Endodermal cell (in vitro differentiated cells): ENCODE measurements at places on chromosomes 5 and 9. TPM values are rescaled to one million over a fixed set of nuclear protein-coding genes. Genes with fewer than 3 reads are reported as not detected.

GRCh38 chr9:69740872-69741505, 18.8 kb downstream of the PTAR1 start:
- no peak for DNase-seq
- H3K27me3 ChIP-seq, result no peaks in the 10 kb centered on the region
- H3K27ac ChIP-seq, result no peak overlapping the region
- no peak overlapping the region for H3K4me3 ChIP-seq

NIM1K gene
- total RNA-seq, result 1.0 TPM in 1 of 3 replicates, not detected in the others

DNA sequence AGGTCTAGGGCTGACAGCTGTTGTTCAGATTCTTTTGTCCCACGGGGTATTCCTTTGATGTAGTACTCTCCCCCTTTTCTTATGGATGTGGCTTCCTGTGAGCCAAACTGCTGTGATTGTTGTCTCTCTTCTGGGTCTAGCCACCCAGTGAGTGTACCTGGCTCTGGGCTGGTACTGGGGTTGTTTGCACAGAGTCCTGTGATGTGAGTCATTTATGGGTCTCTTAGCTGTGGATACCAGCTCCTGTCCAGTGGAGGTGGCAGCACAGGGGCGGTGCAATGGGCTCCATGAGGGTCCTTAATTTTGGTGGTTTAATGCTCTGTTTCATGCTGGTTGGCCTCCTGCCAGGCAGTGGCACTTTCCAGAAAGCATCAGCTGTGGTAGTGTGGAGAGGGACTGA, 161.3 kb downstream of the CAVIN4 start:
- no peaks in the 10 kb centered on the region for H3K4me1 ChIP-seq
- H3K36me3 ChIP-seq, result no peaks in the 10 kb centered on the region
- DNase-seq, result peak; percentile 51
- no peak overlapping the region for H3K27ac ChIP-seq
- H3K27me3 ChIP-seq, result no peaks in the 10 kb centered on the region

DNA sequence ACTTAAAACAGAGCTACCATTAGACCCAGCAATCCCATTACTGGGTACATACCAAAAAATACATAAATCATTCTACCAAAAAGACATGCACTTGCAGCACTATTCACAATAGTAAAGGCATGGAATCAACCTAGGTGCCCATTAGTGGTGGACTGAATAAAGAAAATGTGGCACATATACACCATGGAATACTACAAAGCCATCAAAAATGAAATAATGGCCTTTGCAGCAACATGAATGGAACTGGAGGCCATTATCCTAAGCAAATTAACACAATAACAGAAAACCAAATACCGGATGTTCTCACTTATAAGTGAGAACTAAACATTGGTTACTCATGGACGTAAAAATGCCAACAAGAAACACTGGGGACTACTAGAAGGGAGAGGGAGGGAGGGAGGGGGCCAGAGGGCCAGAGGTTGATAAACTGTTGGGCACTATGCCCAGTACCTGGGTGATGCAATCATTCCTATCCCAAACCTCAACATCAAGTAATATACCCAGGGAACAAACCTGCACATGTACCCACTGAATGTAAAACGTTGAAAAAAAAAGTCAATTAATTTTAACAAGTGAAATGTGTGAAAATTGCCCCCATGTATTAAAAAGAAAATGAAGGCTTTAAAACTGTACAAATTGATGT, 24.5 kb upstream of the GPR150 start:
- DNase-seq, result no peak
- no peak overlapping the region for H3K27ac ChIP-seq
- H3K4me3 ChIP-seq, result no peak overlapping the region
- no peaks in the 10 kb centered on the region for H3K4me1 ChIP-seq
- no peaks in the 10 kb centered on the region for H3K27me3 ChIP-seq
- no peaks in the 10 kb centered on the region for H3K36me3 ChIP-seq

GRCh38 chr9:98018347-98018746, 35.2 kb downstream of the ANP32B start:
- no peak for DNase-seq
- H3K27me3 ChIP-seq, result no peaks in the 10 kb centered on the region

GRCh38 chr9:110650991-110651411, 17.6 kb upstream of the MUSK start:
- DNase-seq, result no peak
- H3K27ac ChIP-seq, result no peak overlapping the region
- no peak overlapping the region for H3K4me3 ChIP-seq
- H3K4me1 ChIP-seq, result no peaks in the 10 kb centered on the region
- no peaks in the 10 kb centered on the region for H3K27me3 ChIP-seq

SLC34A1 gene
- not detected in 3 replicates for total RNA-seq

DNA sequence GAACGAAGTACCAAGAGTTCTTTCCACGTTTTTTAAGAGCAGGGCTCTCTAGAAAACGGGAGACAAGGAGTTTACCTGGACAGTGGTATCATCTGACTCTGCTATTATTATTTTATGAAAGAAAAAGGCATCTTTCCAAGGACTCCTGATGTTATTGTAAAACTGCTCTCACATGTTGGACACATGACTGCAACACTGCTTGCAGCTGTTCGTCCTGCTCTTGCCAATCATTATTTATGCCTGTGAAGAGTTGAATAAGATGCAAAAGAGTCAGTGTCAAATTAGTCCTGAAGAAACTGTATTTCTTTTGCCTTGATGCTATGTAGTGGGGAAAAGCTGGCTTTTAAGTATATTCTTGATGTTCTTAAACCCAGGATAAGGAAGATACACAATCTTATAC, 284.5 kb upstream of the PTGER4 start:
- no peak for DNase-seq
- H3K36me3 ChIP-seq, result no peaks in the 10 kb centered on the region
- H3K27ac ChIP-seq, result no peak overlapping the region

- H3K4me3 ChIP-seq, result no peak overlapping the region
- no peaks in the 10 kb centered on the region for H3K36me3 ChIP-seq
- H3K4me1 ChIP-seq, result no peaks in the 10 kb centered on the region
Observed at GRCh38 chr9:79985264-79985663, 413.5 kb downstream of the TLE4 start.

GRCh38 chr9:97529363-97530076, 28.1 kb downstream of the TMOD1 start:
- peaks cover 17% of the 10 kb centered on the region for H3K4me1 ChIP-seq
- H3K27ac ChIP-seq, result no peak overlapping the region
- no peaks in the 10 kb centered on the region for H3K36me3 ChIP-seq
- H3K4me3 ChIP-seq, result no peak overlapping the region
- no peaks in the 10 kb centered on the region for H3K27me3 ChIP-seq

GRCh38 chr5:141529002-141529401, 40.1 kb downstream of the PCDHGC5 start:
- no peak overlapping the region for H3K4me3 ChIP-seq
- peaks cover 89% of the 10 kb centered on the region for H3K36me3 ChIP-seq
- no peak for DNase-seq
- H3K27ac ChIP-seq, result no peak overlapping the region

DNA sequence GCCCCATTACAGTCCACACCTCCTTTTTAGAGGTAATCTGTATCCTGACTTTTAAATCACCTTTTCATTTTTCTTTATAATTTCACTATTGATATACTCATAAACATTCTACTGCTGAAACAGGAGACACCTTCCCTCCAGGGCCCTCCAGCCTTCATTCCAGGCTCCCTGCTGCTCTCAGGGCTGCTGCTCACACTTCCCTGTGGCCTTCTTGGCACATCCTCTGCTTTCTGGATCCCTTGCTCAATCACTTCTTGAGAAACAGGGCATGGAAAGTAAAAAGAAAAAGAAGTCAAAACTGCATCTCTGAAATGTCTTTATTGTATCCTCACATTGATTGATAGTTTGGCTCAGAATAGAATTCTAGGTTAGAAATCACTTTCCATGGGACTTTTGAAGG, 19.3 kb upstream of the WNT8A start:
- peak; percentile 51 for DNase-seq
- peaks cover 7% of the 10 kb centered on the region for H3K27me3 ChIP-seq
- H3K36me3 ChIP-seq, result no peaks in the 10 kb centered on the region
- H3K27ac ChIP-seq, result no peak overlapping the region

DNA sequence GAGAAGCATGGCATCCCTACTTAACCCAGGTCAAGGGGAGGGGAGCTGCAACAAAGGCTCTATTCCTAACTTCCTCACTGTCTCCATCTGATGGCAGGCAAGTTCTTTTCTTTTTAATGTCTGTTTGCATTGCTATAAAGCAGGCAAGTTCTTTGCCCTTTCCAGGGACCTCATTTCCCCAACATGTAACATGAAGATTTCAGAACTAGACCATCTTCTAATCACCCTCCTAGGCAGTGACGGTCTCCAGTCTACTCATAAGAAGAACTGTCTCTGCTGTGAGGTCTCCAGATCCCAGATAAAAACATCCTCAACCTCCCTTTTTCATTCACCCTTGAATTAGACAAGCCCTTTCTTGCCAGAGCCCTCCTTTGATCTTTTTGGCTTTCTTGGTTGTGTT, 42.1 kb downstream of the PPP1R2B start:
- DNase-seq, result no peak
- H3K27ac ChIP-seq, result no peak overlapping the region
- no peaks in the 10 kb centered on the region for H3K36me3 ChIP-seq
- H3K4me3 ChIP-seq, result no peak overlapping the region
- H3K4me1 ChIP-seq, result no peaks in the 10 kb centered on the region

DNA sequence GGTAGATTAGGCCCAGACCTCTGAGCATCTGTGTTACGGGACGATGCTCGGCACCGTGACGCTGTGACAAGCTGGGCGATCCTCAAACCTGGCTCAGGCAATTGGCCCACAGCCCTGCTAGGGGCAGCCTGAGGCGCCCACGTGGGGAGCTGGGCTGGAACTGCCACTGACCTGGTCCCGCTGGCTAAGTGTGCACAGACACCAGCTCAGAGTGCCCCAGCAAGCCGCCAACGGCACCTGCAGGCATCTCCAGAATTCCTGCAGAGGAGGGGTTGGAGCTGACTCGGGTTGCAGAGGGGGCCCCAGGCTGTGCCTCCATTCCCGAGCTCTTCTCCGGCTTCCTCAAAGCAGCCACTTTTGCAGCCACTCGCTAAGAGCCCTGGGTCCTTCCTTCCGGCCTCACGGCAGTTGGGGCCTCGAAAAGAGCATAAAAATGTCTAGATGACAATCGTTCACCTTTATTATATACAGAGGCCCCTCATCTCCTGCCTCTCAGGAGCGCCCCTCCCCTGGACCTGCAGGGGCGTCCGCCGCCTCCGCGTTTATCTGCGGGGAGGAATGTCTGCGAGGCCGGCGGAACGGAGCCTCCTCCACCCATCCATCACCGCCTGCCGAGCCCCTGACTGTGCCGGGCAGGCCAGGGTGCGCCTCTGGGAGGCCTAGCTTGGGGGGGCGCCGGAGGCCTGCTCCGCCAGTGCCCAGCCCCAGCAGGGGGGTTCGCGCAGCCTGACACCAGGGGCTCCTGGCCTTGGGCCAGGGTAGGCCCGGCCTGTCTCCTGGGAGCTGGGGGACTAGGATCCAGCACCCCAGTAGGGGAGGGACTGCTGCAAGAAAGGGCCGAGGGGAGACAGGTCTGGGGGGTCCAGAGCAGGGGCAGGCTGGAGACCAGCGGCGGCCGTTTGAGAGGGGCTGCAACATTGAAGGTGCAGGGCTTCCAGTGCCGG, 144.9 kb downstream of the BARX1 start:
- DNase-seq, result peak; percentile 72
- H3K36me3 ChIP-seq, result no peaks in the 10 kb centered on the region
- no peak overlapping the region for H3K27ac ChIP-seq
- no peak overlapping the region for H3K4me3 ChIP-seq
- H3K4me1 ChIP-seq, result peaks cover 3% of the 10 kb centered on the region

CACFD1 gene
- total RNA-seq, result 26.4 and 30.6 TPM in 2 replicates

DNA sequence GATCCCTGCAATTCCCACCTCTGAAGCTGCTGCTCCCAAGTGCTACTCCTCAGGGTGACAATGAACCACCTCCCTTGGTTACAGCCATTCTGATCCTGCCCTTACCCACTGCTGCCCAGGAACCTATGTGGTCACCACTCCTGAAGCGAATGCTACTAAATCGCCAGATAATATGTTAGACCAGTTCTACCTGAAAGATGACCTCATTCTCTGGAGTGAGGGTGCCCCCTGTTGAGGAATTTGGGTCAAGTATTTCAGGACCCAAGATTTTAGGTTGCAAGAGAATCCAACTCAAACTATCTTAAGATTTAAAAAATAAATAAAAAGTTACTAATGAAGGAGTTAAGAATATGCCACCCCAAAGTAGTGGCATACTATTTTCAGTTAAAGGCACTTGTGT, 5.8 kb upstream of the SNAPC3 start:
- no peaks in the 10 kb centered on the region for H3K4me1 ChIP-seq
- no peaks in the 10 kb centered on the region for H3K36me3 ChIP-seq
- H3K4me3 ChIP-seq, result no peak overlapping the region
- no peaks in the 10 kb centered on the region for H3K27me3 ChIP-seq

DNA sequence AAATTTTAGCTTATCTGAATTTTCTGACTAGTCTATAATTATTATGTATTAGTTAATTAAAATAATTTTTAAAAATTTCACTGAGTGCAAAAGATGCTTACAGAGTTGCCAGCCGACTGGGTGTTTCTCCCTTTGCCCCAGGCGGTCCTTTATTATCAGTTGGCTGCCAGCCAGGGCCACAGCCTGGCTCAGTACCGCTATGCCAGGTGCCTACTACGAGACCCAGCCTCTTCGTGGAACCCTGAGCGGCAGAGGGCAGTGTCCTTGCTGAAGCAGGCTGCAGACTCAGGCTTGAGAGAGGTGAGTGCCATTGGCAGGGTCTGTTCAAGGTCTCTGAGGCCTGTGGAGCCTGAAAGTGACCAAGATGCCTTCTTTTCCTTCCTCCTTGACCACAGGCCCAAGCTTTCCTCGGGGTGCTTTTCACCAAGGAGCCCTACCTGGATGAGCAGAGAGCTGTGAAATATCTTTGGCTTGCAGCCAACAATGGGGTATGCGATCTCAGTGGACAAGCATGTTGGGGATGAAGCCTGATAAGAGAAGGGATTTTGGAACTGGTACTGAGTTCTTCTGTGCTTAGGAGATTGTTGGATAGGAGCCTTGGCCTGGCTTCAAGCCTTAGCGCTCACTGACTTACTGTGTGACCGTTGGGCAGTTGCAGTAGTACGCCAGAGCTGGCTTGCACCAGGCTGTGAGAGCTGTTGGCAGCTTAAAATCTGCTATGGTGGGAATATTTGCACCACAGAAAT, 10.6 kb downstream of the DELE1 start:
- no peak overlapping the region for H3K4me3 ChIP-seq
- peaks cover 8% of the 10 kb centered on the region for H3K4me1 ChIP-seq
- no peak for DNase-seq
- H3K27me3 ChIP-seq, result no peaks in the 10 kb centered on the region
- H3K36me3 ChIP-seq, result peaks cover 72% of the 10 kb centered on the region

- H3K4me1 ChIP-seq, result no peaks in the 10 kb centered on the region
- H3K4me3 ChIP-seq, result no peak overlapping the region
- H3K27me3 ChIP-seq, result no peaks in the 10 kb centered on the region
- H3K36me3 ChIP-seq, result no peaks in the 10 kb centered on the region
- no peak overlapping the region for H3K27ac ChIP-seq
Observed at GRCh38 chr9:87140605-87141109, 193.4 kb upstream of the GAS1 start.
